ENCODE measurements at places on chromosomes 2 and 18.

- DNase-seq, result peak; percentile 75
Measured at GRCh38 chr2:109247812-109248211, 118.8 kb downstream of the SH3RF3 start.

DNA sequence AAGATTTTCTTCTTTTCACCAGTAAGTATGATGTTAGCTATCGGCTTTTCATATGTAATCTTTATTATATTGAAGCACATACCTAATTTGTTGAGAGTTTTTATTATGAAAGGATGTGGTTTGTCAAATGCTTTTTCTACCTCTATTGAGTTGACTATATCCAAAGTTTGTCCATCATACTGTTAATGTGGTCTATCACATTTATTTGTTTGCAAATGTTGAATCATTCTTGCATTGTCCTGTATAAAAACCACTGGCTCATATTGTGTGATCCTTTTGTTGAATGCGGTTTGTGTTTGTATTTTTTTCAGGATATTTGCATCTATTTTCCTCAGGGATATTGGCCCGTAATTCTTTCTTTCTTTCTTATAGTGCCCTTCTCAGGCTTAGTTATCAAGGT lies 675.5 kb downstream of the NUP35 start:
- DNase-seq, result no peak

DNA sequence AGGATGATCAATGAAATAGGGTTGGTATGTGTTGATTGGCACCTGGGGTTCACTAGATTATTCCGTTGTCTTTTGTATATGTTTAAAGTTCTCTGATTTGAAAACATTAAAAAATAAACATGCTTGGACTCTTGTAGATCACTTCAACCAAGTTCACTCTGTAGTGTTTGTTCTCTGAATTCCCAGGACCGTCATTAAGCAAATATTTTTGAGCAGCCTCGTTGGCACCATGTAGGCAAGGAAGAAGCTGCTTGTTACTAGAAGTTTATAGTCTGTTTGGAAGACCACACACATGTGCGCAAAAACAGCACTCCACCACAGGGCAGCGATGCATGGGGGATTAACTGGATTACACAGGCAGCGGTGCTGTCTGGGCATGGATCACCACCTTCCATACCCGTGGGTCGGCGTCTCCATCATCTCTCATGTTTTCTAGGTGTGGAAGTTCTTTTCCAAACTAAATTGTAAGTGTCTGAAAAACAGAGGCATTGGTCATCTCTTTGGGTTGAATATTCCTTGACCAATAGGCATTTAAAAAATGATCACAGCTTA lies 212.2 kb downstream of the FHOD3 start:
- no peak for DNase-seq

DNA sequence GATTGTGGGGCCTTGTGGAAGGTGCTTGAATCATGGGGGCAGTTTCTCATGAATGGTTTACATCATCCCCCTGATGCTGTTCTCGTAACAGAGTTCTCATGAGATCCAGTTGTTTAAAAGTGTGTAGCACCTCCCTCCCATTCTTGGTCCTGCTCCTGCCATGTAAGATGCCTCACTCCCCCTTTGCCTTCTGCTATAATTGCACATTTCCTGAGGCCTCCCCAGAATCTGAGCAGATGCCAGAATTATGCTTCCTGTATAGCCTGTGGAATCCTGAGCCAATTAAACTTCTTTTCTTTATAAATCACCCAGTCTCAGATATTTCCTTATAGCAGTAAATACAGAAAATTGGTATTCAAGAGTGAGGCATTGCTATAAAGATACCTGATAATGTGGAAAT lies 15.6 kb upstream of the WDR75 start:
- no peak for DNase-seq

DNA sequence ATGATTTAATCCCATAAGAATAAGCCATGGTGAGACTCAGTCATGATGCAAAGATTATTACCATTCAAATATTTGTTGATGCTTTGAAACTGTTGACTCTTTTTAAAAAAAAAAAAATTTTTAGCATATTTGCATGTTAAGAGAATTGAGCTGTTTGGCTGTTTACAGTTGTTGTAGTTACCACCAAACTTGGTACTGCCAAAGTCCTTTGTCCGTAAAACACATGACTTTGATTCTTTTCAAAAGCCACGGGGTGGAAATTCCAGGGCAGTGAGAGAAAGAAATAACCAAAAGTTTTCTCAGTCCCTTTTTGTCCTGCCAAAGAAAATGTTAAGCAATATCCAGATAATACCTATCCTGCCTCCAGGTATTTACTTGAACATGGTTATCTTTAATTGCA lies 474.8 kb downstream of the METTL4 start:
- DNase-seq, result no peak

DNA sequence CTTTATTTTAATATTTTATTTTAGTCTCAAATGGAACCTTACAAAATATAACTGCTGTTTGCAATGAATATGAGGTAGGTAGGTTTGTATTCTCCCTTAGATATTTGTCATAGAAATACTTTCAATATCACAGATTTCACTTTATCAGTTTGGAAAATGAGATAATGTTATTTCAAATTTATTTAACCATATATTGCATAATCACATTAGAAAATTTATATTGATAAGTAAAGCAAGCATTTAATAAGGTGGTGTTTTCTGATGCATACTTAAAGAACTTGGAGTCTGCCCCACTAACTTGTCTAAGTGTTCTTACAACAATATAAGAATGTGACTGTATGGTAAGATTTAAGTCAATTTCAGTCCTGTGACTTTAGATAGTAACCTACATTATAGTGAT lies 85.1 kb downstream of the UBE2E3 start:
- DNase-seq, result no peak

DNA sequence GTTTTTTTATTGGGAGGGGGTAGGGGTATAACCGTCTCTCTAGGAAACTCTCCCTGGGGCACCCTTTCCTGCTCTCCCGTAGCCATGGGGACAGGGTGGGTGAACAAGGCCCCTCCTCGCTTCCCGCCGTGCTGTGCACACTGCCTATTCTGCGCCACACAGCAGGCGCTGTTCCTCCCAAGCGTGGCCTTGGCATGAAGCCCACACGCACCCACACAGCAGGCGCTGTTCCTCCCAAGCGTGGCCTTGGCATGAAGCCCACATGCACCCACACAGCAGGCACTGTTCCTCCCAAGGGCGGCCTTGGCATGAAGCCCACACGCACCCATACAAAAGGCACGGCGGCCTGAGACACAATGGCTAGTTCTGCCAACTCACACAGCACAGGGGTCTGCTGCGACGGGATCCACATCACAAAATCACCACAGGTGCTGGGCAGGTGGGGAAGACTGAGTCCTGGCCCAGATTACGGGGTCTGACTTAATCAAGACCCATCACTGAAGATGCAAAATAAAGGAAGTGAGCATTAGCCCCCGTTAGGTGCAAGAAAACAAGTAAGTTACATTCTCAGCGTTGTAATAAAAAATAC lies 46.6 kb upstream of the TPO start:
- DNase-seq, result no peak

DNA sequence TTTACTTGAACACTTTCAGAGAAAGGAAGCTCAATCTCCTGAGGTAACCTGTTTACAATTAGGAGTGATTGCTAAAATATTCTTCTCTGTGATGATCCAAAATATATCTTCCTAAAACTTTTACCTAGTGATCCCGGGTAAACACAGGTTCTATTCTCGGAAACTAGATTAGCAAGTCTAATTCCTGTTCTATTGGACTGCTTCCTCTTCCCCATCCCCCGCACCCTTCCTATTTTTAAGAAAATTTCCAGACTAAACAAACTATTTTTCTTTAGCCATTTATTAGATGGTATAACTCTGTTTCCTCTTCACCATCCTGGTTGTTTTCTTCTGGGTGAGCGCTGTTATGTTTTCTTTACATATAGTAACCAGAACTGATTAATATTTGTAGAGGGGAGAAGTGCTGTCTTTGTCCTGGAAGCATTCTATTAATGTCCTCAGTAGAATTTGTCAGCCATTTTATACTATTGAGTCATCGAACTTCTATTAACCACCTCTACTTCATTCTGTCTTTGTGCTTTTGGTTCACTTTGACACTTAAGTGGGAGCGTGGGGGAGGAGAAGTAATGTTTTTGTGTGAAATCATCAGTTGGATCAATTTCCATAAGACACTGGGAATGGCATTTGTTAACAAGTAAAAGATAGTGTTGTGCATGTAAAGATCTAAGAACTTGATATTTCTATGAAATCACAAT lies 31.8 kb downstream of the CREB1 start:
- DNase-seq, result no peak

DNA sequence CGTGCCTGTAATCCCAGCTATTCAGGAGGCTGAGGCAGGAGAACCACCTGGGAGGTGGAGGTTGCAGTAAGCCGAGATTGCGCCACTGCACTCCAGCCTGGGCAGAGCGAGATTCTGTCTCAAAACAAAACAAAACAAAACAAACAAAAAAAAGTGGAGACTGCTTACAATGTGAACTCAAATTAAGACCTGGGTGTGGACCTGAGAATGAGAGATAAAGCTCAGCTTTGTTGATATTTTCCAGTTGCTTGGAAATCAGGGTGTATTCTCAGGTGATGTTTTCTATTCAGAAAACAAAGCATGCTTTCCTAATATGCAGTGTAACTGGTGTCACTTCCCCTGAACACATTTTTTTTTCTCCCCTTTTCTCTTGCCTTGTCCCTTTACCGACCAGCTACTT lies 5.3 kb upstream of the CERS6 start:
- DNase-seq, result no peak

DNA sequence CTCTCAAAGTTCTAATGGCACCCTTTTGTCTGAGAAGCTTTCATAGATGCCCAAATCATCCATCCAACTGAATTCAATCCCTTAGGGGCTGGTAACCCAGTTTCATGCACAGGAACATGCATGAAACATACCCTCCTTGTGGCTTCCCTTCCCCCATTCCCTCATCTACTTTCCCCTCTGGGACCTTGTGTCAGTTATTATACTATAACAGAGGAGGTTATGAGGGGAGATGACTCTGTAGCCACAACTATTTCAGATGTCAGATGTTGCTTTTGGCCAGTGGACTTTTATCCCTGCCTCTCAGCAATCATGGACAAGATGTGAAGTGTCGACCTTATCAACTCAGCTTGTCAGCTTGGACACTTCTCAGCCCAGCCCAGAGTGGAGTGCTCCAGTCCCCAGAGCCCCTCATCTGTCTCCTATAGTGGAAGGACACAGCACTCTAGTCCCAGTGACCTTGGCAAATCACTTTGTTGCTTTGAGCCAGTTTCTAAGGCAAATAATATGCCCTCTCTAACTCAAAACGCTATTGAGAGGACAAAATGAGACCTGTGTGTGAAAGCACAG lies 8.4 kb downstream of the DHRS9 start:
- no peak for DNase-seq

DNA sequence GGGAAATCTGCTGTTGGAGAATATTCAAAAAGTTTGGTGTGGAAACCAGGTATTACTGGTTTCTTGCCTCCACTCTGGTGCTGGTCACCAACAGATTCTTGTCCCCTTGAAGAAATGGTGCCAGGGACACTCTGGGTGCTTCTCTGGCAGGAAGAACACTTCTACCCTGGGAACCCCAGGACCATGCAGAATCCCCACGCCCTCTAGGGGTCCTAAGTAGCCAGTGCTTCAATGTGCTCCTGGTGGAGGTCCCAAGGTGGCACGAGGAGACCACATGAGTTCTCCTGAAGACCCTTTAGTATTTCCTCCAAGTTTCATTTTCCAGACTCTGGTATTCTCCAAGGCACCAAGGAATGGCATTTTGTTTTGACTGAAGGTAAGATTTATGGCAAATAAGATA lies 380.6 kb downstream of the TSN start:
- DNase-seq, result no peak

DNA sequence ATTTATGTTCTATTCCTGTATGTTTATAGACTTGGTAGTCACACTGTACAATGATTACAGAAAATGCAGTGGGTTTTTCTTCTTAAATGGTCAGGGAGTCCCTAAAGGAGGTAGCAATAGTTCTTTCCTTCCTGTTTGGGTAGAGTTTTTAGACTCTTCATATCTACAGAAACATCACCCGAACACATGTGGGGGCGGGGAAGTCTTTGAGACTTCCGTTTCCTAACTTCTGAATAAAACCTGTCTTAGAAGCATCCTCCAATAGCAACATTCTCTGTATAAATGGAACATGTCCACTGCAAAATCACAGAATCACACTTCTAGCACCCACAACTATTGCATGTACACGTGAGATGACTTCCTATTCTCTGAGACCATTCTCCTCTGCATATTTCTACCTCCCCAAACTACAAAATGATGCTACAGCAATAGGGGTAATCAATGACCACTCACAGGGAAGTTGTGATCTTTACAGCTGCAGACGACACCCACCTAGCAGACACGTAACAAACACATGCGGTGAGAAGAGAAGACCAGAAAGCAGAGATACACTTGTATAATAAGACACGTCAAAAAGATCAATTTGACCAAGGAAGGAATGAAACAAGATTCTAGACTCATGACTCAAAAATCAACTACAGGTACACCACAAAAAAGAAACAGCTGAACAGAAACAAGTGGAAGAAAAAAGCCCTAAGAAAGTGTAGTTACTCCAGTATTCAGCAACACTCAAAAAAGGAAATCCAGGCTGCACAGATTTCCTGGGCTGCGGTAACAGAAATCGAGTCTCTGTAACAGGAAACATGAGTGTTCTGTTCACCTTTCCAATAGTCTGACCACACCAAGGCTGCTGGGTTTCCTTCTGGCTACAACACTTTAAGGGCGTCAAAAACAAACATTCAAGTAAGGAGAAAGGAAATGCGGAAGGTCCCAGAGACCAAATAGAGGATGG lies 120.4 kb downstream of the ZNF516 start:
- no peak for DNase-seq

DNA sequence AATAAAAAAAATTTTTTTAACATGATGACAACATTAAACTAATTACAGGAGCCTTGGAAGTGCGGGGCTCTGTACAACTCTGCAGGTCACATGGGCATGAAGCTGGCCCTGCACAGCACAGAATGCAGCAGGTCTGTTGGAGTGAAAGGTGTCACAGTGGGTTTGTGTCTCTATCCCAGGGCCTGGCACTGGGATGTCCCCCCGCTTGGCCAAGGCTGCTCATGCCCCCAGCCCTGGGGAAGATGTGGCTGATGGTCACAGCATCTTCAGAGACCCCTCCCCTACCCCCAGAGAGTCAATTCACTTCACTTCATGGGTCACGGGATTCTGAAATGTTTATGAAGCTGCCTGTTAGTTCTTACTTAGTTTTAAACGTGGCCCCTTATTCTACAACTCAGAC lies 95.9 kb upstream of the TAF1B start:
- no peak for DNase-seq

DNA sequence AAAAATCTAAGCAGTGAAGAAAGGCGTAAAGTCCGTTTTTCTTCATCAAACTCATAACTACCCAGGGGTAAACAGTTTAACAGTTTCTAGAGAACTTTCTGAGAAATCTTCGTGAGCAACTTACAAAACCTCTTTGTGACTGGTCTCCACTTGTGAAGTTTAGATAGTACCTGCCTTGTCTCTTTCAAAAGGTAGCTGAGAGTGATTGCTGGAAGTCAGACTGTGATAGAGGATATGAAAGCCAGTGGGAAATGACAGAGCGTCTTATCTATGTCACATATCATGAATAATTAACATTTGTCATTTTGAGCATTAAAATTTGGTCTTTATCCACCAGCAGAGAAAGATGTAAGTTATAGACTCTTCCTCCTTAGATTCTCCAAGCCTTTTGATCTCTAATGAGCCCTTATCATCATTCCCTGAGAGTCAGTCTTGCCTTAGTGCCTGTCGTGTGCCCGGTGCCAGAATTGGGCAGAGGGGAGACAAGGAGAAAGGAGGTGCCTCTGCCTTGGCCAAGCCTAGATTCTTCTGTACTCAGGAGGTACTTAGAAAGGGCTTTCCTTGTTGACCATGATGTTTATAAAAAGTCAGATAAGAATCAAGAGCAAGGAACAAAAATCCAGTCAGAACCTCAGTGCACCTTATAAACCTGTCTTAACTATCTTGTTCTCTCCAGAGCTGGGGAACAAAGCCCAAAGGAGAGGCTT lies 205.1 kb upstream of the EPAS1 start:
- no peak for DNase-seq
